ENCODE measurements at places on chromosomes 5 and 9. TPM values are rescaled to one million over a fixed set of nuclear protein-coding genes. Genes with fewer than 3 reads are reported as not detected.

LAMC3 gene
- 2.8 TPM for polyA plus RNA-seq

STK10 gene
- 15.8 TPM for polyA plus RNA-seq

CORO2A gene
- polyA plus RNA-seq = 0.16 TPM

ADAM19 gene
- 15.4 TPM for polyA plus RNA-seq

SHC3 gene
- 0.48 TPM for polyA plus RNA-seq

PROP1 gene
- polyA plus RNA-seq = not detected

WNK2 gene
- polyA plus RNA-seq = 9.3 TPM

ZNG1A gene
- polyA plus RNA-seq = 47.1 TPM

ANKRD20A1 gene
- polyA plus RNA-seq = not detected

GABRA1 gene
- polyA plus RNA-seq = 0.16 TPM

IL7R gene
- 1.1 TPM for polyA plus RNA-seq

CKMT2 gene
- 73.2 TPM for polyA plus RNA-seq

PSMD5 gene
- 17.5 TPM for polyA plus RNA-seq

TOR1B gene
- 13.1 TPM for polyA plus RNA-seq

FYB1 gene
- polyA plus RNA-seq = 2.7 TPM

GOLPH3 gene
- 57.1 TPM for polyA plus RNA-seq

NDUFS6 gene
- polyA plus RNA-seq = 52.9 TPM

SPATA31A6 gene
- not detected for polyA plus RNA-seq

TRAPPC13 gene
- polyA plus RNA-seq = 19.3 TPM

SPATA31A3 gene
- polyA plus RNA-seq = not detected

GAS1 gene
- polyA plus RNA-seq = 71.4 TPM

FOXD4L4 gene
- polyA plus RNA-seq = 0.26 TPM

LHX3 gene
- not detected for polyA plus RNA-seq

SOX30 gene
- 0.63 TPM for polyA plus RNA-seq

PPP3R2 gene
- not detected for polyA plus RNA-seq

PCDHGB2 gene
- polyA plus RNA-seq = 2.2 TPM

TMEM252 gene
- polyA plus RNA-seq = 1.4 TPM

SOWAHA gene
- polyA plus RNA-seq = 0.16 TPM

FGF1 gene
- 9.1 TPM for polyA plus RNA-seq

LTC4S gene
- polyA plus RNA-seq = 2.0 TPM

MZB1 gene
- 0.82 TPM for polyA plus RNA-seq

BNC2 gene
- polyA plus RNA-seq = 7.3 TPM

TNFSF15 gene
- polyA plus RNA-seq = 0.18 TPM

COL5A1 gene
- 678 TPM for polyA plus RNA-seq

VPS13A gene
- 17.7 TPM for polyA plus RNA-seq

OLFML2A gene
- polyA plus RNA-seq = 133 TPM

STPG3 gene
- polyA plus RNA-seq = 0.37 TPM

NR6A1 gene
- 0.69 TPM for polyA plus RNA-seq

SLCO6A1 gene
- polyA plus RNA-seq = 0.39 TPM

SLC36A2 gene
- 0.16 TPM for polyA plus RNA-seq

RAB3C gene
- polyA plus RNA-seq = 0.12 TPM
